Adipocyte (in vitro differentiated cells): ENCODE measurements at places on chromosomes 11 and 22.

- peak; percentile 96 for DNase-seq
These were observed 5.4 kb downstream of the CARNS1 start for GRCh38 chr11:67420646-67421429.

DNA sequence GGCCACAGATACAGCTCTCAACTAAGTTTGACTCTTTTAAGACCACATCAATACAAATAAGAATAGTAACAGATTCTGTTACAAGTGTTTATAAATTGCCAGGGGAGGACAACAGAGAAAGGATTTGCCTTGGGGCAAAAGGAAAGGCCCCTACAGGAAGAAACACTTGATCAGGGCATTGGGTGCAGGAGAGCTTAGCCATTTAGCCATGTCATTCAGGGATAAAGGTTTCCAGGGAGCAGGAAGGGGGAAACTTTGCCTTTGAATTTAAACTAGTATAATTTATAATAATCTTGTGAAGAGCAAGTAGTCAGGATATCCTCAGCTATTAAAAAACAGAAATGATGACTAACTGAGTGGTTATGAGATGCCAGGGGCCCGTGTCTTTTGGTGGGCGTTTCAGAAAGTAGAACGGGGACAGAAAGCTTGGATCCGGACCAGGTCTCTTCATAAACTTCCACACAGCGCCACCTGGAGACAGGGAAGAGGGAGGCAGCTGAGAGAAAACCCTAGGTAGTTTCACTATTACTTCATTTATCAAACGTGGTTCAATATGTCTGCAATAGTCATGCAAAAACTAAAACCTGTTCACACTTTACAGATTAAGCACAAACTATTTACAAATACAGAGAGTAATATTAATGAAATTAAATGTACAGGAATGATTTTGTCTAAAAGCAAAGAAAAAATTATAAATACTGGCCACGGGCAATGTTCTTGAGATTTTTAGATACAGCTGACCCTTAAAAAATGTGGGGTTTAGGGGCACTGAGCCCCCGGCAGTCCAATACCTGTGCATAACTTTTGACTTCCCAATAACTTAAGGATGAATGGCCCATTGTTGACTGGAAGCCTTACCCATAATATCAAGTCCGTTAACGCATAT, 11.0 kb upstream of the SLC5A4 start:
- peak; percentile 94 for DNase-seq

DNA sequence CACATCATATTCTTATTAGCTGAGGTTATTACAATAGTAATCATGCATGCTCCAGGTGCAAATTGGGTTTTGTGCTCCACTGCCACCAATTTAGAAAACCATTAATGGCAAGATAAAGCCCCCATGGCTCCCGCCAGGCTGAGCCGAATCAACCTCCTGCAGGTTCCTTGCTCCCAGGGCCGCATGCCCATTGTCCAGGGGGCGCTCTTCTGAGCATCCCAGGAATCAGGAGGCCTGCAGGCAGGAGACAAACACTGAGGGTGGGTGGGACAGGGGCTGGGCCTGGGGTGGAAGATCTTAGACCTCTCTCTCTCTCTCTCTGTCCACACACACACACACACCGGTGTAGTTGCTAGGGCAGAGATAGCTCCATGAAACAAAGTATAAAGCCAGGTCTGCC, 57.4 kb downstream of the BUD13 start:
- no peak for DNase-seq

DNA sequence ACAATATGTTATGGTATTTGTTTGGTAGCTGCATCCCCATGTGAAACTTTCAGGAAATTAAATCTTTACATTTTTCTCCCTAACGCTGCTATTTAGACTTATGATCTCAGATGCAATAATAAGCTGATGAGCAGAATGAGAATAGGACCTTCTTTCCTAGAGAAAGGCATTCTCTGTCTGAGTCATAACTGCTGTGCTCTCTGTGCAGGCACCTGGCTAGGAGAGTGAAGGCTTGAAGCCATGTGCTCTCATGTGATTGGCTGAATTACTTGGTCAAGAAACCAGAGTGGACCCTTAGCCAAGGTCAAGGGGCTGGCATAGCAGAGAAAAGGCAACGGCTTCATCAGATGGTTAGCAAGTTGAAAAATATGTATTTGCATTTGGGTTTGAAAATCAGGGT, 185.0 kb downstream of the ADAMTS15 start:
- no peak for DNase-seq
